ENCODE measurements at places on chromosomes 16 and 17.

GRCh38 chr17:44086364-44087311 lies 16.1 kb downstream of the G6PC3 start:
- DNase-seq = peak; percentile 75

DNA sequence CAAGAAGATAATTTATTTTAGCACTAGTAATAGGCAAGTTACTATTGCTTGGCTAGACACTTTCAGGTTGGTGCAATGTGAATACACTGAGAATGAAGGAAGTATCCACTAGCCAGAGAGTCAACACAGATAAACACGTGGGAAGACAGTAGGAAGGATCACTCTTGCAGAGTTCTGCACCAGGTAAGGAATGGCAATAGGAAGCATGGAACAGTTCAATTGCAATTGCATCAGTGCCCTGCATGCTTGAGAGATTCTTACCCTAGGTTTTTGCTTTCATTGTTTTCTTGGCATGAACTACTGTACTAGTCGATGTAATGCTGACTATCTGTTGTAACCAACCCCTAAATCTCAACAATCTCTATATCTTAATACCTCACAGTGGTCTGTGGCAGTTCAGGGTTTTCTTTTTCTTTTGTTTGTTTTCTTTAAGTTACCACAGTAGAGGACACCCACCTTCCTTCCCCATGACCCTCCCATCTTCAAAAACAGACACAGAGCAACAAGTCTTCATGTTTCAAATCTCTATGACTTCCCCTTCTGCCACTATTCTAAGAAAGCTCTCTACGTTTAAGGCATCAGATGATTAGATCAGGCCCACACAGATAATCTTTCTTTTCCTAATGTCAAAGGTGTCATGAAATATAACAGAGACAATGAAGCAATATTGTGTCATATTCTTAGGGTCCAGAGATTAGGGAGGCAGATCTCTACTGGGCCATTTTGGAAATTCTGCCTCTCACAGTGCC lies 18.1 kb upstream of the ABCA8 start:
- no peak for DNase-seq

DNA sequence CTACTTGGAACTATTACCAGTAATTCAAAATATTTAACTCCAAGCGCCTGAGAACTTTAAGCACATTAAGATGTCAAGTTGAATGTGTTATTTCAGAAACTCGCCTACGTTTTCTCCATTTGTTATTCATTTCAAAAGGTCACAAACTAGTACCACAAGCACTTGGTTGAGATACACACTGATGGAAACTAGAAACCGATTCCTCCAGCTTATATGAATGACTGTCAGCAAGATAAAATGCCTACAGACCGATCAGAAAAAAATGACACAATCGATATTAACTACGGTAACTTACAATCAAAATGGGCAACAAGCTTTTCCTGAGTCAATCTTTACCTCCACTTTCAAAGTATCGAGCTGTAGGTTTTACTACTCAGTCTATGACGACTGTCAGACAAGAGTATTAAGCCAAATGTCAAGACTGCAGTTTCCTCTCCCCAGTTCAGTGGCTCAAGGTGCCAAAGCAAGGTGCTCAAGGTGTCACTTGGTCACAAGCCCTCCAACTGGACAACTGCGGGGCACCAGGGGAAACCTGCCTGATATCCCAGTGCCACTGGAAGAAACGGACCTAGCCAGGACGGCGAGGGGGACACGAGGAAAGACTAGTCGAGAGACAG lies 678 bp downstream of the SRP68 start:
- DNase-seq = no peak

DNA sequence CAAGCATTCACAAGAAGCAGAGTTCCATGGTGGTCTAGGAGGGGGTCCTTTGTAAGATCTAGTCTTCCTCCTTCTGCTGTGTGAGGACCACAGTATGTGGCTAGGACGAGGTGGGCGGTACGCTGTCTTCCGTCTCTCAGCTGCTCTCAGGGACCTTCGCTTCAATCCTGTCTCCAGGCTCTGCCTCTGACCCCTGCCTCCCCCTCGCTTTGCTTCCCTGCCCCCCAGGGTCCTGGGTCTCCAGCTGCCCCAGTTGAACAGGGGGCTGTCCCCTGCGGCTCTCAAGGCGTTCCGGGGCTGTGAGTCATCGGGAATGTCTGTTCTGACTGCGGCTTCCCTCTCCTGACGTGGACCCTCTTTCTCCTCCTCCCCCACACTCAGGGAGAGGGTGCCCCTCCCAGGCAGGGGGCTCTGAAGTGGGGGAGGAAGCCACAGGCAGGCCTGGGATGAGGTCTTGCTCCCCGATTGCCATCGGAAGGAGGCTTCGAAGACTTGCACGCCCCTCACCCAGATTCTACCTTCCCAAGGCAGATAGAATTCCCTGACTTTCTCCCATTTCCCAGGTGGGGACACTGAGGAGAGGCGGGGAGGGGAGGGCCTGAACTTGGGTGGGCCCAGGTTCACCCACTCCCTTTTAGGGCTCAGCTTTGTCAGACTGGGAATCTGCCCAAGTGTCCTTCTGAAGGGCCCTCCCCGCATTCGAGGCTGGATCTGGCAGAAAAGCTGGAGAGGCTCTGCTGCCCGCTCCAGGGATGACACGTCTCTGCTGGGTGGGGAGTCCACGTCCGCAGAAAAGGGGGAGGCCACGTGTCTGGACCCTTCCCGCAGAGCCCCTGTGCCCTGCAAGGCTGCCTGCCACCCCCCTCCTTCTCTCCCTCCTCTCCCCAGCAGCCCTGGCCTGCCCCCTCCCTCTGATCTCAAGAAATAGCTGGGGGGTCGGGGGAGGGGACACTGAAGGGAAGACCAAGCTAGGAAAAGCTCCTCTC lies 9.1 kb upstream of the COL1A1 start:
- DNase-seq = peak; percentile 98

GRCh38 chr17:73749337-73749823 lies 105.1 kb upstream of the SDK2 start:
- DNase-seq = no peak

GRCh38 chr16:7689234-7689633 lies 356.6 kb downstream of the RBFOX1 start:
- DNase-seq = no peak

GRCh38 chr16:10625595-10626357 lies 45.4 kb upstream of the EMP2 start:
- no peak for DNase-seq

DNA sequence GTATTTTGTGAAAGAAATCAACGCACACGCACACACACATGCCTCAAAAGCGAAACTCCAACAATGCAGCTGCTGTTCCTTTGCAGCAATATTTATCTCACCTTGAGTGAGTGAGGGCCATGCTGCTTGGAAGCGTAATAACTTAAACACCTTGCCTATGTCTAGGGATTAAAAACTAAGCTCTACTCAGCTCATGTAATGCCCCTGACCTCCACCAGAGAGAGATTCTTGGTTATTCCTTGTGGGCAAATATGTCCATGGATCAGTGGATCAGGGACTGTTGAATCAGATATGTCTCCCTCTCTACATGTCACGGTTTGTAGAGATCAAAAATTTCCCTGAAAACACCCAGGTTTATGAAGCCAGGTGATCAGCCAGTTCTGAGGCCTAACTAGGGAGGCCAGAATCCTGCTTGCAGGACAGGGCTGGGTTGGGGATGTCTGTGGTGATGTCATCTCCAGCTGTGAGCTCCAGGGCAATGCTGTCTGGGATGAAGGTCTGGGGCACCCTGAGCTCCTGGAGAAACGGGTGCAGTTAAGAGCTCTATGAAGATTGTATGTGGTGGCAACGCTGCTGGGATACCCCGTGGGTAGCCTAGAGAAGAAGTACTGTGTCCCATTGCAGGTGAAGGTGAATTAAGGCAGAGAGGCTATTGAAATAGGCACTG lies 149.4 kb downstream of the KCNJ12 start:
- no peak for DNase-seq

DNA sequence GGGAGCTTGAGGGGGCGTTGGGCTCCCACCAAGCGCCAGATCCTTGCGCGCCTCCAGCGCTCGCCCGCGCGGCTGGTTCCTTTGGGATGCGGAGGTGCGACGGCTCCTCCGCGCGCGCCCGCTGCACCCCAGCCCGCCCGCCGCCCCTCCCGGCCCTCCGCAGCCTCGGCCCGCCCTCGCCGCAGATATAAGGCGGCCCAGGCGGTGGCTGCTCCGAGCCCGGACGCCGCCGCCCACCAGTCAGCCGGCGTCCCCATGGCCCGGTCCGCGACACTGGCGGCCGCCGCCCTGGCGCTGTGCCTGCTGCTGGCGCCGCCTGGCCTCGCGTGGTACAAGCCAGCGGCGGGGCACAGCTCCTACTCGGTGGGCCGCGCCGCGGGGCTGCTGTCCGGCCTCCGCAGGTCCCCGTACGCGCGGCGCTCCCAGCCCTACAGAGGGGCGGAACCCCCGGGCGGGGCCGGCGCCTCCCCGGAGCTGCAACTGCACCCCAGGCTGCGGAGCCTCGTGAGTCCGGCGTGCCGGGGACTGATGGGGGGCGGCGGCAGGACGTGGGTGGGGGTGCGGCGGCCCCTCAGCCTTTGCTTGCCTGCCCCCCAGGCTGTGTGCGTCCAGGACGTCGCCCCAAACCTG lies at the start of gene NPB:
NPB (plus strand) TSS at position 216 of the 630 bp plus-strand sequence; CDS start at position 256, 40 bp downstream.
- no peak for DNase-seq

DNA sequence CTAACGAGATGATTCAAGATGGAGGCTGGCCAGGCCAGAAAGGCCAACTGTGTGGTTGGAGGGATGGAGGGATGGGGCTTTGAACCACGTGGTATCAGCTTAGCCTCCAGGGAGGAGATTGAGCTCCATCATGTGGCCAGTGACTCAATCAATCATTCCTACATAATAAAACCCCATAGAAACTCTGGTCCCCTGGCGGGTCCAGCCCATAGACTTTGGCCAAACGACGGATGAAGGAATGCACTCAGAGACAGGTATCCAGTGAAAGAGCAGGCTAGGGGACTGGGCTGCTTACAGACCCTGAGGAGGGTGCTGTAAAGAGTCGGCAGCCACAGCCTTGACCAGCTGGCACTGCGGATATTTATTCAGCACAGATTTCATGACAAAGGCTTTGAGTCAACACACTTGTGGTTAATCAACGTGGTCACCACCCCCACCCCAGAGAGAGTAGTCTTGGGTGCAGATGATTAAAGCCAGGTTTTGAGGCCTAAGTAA lies 308.7 kb upstream of the TNRC6C start:
- DNase-seq = no peak

GRCh38 chr16:70267516-70267915 lies 15.8 kb upstream of the EXOSC6 start:
- DNase-seq = no peak

- DNase-seq = no peak
These were observed 48.2 kb upstream of the STH start for GRCh38 chr17:45950888-45951287.

- DNase-seq = no peak
These were observed 113.0 kb downstream of the BANP start for GRCh38 chr16:88064011-88064888.

DNA sequence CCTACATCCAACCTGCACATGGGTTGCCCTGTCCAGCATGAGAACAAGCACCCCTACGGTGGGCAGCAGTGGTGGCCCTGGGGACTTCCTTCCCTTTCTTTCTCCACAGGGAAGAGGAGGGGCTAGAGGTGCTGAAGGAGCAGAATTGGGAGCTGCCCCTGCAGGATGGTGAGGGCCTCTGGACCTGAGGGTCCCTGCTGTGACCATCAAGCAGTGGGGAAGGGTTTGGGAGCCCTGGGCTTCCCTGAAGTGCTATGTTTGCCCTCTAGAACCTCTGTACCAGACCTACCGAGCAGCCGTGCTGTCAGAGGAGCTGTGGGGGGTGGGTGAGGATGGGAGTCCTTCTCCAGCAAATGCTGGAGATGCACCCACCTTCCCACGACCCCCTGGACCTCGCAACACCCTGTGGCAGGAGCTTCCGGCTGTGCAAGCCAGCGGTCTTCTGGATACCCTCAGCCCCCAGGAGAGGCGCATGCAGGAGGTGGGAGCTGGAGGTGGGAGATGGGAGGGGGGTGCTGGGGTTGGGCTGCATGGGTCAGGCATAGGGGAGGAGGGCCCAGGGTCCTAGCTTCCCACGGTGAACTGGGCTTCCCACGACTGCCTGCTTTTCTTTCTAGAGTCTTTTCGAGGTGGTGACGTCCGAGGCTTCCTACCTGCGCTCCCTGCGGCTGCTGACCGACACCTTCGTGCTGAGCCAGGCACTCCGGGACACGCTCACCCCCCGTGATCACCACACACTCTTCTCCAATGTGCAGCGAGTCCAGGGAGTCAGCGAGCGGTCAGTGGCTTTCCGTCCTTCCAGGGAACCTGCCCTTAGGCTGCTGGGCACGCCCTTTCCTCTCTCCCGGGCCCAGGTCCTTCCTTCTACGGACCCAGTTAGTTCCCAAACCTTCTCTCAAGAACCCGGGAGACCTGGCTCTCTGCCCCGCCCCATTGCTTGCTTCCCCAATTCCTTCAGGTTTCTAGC lies 5.0 kb downstream of the ARHGEF15 start:
- DNase-seq = no peak

GRCh38 chr16:29321585-29321984 lies 84.9 kb downstream of the NPIPB11 start:
- DNase-seq = no peak

GRCh38 chr17:79023886-79024771 lies at the start of gene C1QTNF1:
Gene C1QTNF1 (plus strand): TSS chr17:79024169. CDS start chr17:79043969, 19,800 bp downstream.
- no peak for DNase-seq

- DNase-seq = no peak
These were observed 5.8 kb upstream of the FOXF1 start for GRCh38 chr16:86504315-86505184.

DNA sequence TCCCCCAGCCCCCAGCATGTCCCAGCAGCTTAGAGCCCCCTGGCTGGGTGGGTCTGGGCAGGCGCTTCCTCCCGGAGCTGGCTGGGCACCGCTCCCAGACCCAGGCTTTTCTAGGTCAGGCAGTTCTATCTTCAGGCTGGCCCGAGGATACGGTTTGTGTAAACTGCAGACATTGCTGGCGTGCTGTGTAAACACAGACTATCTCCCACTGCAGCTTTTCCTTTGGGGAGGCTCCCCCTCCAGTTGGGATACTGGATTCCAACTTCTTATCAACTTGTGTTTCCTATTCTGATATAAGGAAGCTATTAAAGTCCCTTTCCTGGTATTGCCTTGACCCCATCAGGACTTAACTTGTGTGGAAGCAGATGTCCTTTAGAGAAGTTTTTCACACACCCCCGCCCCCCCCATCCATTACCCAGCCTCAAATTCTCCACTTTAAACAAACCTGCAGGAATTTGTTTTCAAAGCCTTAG lies 18.3 kb upstream of the GNA13 start:
- DNase-seq = peak; percentile 33

DNA sequence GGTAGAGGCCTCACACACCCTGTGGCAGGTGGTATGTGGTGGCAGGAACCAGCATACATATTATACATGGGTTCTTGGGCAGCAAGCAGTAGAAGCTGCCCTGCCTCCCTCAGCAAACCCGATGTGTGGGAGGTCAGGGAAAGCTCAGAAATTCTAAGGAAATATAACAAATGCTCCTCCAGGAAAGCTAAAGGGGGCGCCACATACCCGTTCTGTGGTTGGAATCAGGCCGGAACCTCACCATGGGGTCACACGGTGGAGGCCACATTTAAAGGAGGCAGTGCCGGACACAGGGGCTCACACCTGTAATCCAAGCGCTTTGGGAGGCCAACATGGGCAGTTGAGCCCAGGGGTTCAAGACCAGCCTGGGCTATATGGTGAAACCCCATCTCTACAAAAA lies 12.4 kb upstream of the KATNB1 start:
- DNase-seq = no peak

Measured in AG04450 (cell line).